ENCODE measurements at places on chromosomes 11 and 22. TPM values are rescaled to one million over a fixed set of nuclear protein-coding genes. Genes with fewer than 3 reads are reported as not detected.

DNA sequence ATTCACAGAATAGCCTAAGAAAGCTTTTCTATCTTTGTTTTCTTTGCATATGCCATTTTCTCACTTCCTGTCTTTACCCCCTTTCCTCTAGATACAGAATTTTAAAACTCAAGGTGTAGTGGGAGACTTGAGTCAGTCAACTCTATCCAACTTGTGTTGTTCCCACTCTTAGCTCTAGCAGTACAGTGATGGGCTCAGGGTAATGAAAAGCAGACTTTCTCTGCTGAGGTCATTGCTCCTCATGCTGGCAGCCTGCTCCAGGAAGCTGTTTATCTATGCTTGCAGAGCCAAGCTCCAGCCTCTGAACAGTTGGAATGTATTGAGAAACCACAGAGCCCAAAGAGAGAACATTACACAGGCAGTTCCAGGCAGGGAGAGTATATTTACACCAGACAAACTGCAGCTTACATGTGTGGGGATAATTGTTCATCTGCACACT, 68.1 kb downstream of the CSTPP1 start:
- no peaks in the 10 kb centered on the region for H3K27me3 ChIP-seq
- peak; percentile 54 for DNase-seq
- H3K4me3 ChIP-seq, result no peak overlapping the region
- peak overlapping the region; percentile 72 for H3K27ac ChIP-seq
- H3K4me1 ChIP-seq, result peaks cover 24% of the 10 kb centered on the region

DNA sequence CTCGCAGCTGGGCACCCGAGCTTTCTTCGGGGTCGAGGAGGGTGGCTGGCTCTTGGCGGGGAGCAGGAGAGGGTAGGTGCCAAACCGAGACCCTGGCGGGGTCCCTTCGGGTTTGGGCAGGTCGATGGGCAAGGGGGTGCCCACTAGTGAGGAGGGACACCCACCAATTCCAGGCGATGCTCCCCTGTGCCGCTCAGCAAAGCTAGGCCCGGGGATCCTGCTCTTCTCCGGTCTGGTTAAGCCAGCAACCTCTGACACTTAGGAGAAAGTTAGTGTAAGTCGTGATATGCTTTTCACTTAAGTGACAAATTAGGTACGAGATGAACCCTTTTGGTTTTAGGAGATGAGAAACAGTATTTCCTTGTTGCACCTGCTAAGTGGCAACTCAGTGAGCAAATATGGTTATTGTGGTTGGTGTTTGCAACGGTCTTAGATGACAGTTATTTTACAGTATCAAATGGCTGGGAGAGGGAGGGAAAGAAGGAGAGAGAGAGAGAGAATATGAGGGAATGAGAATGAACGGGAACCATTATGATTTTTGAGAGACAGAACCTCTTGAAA, 565 bp downstream of the NUCB2 start:
- no peaks in the 10 kb centered on the region for H3K27me3 ChIP-seq
- peaks cover 2% of the 10 kb centered on the region for H3K4me1 ChIP-seq
- peak overlapping the region; percentile 67 for H3K27ac ChIP-seq
- H3K36me3 ChIP-seq, result no peaks in the 10 kb centered on the region
- H3K4me3 ChIP-seq, result peak overlapping the region; percentile 86

Gene SMTNL1
- total RNA-seq, result not detected

- H3K27ac ChIP-seq, result no peak overlapping the region
- no peaks in the 10 kb centered on the region for H3K27me3 ChIP-seq
- no peak overlapping the region for H3K4me3 ChIP-seq
Measured at GRCh38 chr22:19467912-19468311, 11.1 kb downstream of the UFD1 start.

Gene OR8D4
- not detected for total RNA-seq

DNA sequence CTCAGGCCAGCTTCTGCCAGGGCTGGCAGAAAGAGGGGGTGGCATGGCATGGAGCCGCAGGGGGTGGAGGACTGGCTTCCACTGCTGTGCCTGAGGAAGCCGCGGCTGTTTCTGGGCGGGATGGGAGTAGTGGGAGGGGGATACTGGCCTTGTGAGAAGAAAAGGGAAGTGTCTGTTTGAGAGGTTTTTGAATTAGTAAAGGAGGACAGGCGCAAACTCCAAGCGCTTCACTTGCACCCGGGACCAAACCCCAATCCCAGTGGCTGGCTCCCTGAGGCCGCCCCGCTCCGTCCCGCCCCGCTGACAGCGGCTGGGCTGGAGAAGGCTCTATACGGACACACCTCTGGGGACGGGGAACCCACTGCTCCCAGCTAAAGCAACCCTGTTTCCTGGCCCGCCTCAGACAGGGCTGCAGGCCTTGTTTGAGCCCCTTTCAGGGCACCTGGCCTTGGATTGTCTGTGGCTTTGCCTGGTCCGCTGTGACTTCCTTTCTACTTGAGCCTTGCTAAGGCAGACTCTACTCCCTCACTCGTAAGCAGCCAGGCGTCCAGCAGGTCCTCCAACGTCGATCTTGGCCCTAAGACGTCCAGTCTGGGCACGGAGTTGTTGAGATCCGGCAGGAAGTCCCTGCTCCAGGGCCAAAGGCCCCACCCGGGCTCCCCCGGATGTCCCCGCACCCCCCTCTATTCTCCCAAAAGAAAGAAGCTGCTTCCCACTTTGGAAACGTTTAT, 2.2 kb downstream of the APOA1 start:
- no peaks in the 10 kb centered on the region for H3K36me3 ChIP-seq
- DNase-seq, result no peak
- H3K27me3 ChIP-seq, result no peaks in the 10 kb centered on the region
- peaks cover 79% of the 10 kb centered on the region for H3K4me1 ChIP-seq

Gene MFRP
- total RNA-seq, result not detected

DNA sequence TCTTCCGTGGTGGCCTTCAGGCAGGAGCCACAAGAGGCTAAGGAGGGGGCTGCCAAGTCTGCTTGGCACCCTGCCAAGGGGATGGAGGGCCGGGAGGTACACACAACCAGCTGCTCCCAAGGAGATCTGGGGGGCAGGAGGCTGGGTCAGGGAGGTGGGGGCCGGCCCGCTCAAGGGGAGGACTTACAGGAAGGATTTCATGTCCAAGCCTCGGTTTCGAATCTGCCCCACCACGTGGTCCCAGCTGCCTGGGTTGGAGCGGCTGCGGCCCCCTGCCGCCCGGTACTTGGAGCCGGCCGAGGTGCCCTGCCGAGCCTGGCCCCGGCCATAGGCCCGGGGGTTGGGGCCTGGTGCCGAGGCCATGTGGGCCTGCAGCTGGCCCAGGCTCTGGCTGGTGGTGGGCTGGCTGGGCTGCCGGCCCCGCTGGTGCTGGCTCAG, 33.5 kb downstream of the LRRC10B start:
- H3K27ac ChIP-seq, result no peak overlapping the region
- H3K27me3 ChIP-seq, result no peaks in the 10 kb centered on the region
- peaks cover 5% of the 10 kb centered on the region for H3K4me1 ChIP-seq
- H3K36me3 ChIP-seq, result no peaks in the 10 kb centered on the region

Gene GLYATL2
- not detected for total RNA-seq

Gene CCDC81
- 1.1 TPM for total RNA-seq

DNA sequence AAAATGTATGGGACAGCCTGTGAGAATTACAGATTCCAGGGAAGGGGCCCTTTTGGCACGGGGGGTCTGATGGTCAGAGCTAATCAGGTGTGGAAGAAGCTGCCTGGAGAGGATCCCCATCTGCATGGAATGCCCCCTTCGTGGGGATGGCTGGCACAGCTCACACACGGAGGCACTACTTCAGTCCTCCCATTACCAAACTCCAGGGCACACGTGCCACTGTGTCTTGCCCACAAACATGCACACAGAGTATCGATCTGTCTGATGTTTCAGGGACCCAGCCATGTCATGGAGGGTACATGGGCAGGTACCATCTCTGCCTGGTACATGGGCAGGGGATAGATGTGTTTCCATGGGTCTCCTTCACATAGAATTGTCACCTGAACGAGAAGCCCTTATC, 14.7 kb downstream of the KCNQ1OT1 start:
- peaks cover 7% of the 10 kb centered on the region for H3K4me1 ChIP-seq
- H3K36me3 ChIP-seq, result no peaks in the 10 kb centered on the region
- H3K27me3 ChIP-seq, result no peaks in the 10 kb centered on the region

DNA sequence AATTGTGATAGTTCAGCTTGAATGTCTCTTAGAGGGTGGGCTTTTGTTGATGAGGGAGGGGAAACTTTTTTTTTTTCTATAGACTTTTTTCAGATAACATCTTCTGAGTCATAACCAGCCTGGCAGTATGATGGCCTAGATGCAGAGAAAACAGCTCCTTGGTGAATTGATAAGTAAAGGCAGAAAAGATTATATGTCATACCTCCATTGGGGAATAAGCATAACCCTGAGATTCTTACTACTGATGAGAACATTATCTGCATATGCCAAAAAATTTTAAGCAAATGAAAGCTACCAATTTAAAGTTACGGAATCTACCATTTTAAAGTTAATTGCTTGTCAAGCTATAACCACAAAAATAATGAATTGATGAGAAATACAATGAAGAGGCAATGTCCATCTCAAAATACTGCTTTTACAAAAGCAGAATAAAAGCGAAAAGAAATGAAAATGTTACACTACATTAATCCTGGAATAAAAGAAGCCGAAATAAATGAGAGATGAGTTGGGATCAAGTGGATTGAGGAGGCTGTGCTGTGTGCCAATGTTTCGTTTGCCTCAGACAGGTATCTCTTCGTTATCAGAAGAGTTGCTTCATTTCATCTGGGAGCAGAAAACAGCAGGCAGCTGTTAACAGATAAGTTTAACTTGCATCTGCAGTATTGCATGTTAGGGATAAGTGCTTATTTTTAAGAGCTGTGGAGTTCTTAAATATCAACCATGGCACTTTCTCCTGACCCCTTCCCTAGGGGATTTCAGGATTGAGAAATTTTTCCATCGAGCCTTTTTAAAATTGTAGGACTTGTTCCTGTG, 3.9 kb downstream of the MALAT1 start:
- no peaks in the 10 kb centered on the region for H3K27me3 ChIP-seq
- H3K4me3 ChIP-seq, result peak overlapping the region; percentile 100
- H3K36me3 ChIP-seq, result peaks cover 8% of the 10 kb centered on the region
- peak overlapping the region; percentile 100 for H3K27ac ChIP-seq

Gene PATE2
- not detected for total RNA-seq

Gene IGF2
- total RNA-seq, result 1,440 TPM

DNA sequence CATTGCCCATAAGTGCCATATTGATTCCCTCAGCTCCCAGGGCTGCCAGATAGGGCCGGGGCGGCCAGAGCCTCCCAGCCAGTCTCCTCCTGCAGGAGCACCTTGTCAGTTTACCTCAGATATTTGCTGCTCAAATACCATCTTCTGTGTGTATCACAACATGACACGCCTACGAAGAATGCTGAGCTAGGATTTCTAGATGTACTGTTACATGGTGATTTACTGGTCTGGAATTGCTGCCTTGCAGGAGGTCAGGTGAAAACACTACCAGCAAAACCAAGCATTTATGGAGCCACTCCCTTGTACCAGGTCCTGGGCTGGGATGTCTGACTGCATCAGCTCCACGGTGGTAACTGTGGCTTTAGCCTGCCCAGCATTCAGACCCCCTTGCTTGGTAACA, 11.8 kb downstream of the MICAL3 start:
- no peak overlapping the region for H3K4me3 ChIP-seq
- H3K27me3 ChIP-seq, result no peaks in the 10 kb centered on the region
- DNase-seq, result no peak
- no peak overlapping the region for H3K27ac ChIP-seq

- no peak overlapping the region for H3K4me3 ChIP-seq
- no peaks in the 10 kb centered on the region for H3K36me3 ChIP-seq
- H3K27ac ChIP-seq, result no peak overlapping the region
- H3K27me3 ChIP-seq, result no peaks in the 10 kb centered on the region
- no peak for DNase-seq
- no peaks in the 10 kb centered on the region for H3K4me1 ChIP-seq
Measured at GRCh38 chr11:111010391-111011274, 234.9 kb upstream of the POU2AF2 start.

Gene ST13
- 91.5 TPM for total RNA-seq

- H3K36me3 ChIP-seq, result no peaks in the 10 kb centered on the region
- H3K27ac ChIP-seq, result no peak overlapping the region
- no peaks in the 10 kb centered on the region for H3K27me3 ChIP-seq
- H3K4me3 ChIP-seq, result no peak overlapping the region
- H3K4me1 ChIP-seq, result no peaks in the 10 kb centered on the region
- no peak for DNase-seq
Measured at GRCh38 chr22:47411006-47411405, 648.6 kb downstream of the TBC1D22A start.

- no peaks in the 10 kb centered on the region for H3K27me3 ChIP-seq
- H3K4me3 ChIP-seq, result no peak overlapping the region
- peaks cover 20% of the 10 kb centered on the region for H3K4me1 ChIP-seq
- H3K27ac ChIP-seq, result no peak overlapping the region
- H3K36me3 ChIP-seq, result peaks cover 19% of the 10 kb centered on the region
Measured at GRCh38 chr22:40409613-40410113, 39.3 kb downstream of the SGSM3 start.

GRCh38 chr11:61866958-61867343, 24.4 kb downstream of the FADS3 start:
- peaks cover 7% of the 10 kb centered on the region for H3K36me3 ChIP-seq
- no peak for DNase-seq
- no peaks in the 10 kb centered on the region for H3K4me1 ChIP-seq
- H3K4me3 ChIP-seq, result no peak overlapping the region
- no peaks in the 10 kb centered on the region for H3K27me3 ChIP-seq

- H3K4me1 ChIP-seq, result no peaks in the 10 kb centered on the region
- H3K27ac ChIP-seq, result no peak overlapping the region
- no peak for DNase-seq
- H3K4me3 ChIP-seq, result no peak overlapping the region
Measured at GRCh38 chr11:109586789-109587188, 164.8 kb downstream of the C11orf87 start.

DNA sequence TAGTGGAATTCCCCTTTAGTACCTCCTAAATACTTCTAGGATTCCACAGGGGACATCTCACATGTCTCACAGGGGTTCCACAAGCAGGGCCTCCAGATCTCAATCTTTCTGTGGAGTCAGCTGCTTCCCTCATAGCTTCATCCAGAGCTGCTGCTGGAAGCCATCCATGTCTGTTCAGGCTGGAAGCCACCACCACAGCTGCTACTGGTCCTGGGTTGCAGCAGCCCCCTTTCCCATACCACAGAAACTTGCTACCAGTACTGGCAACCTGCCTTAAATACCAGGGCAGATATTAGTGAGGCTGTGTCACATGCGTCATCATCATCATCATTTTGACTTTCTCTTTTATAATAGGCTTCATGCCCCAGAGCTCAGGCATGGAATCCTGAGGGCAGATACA, 242.7 kb upstream of the NCAM1 start:
- H3K4me1 ChIP-seq, result no peaks in the 10 kb centered on the region
- peaks cover 6% of the 10 kb centered on the region for H3K27me3 ChIP-seq
- no peak overlapping the region for H3K27ac ChIP-seq
- DNase-seq, result no peak
- H3K4me3 ChIP-seq, result no peak overlapping the region

GRCh38 chr11:19963697-19964387, 196.4 kb downstream of the DBX1 start:
- no peak for DNase-seq
- peaks cover 7% of the 10 kb centered on the region for H3K36me3 ChIP-seq
- no peak overlapping the region for H3K27ac ChIP-seq
- H3K27me3 ChIP-seq, result no peaks in the 10 kb centered on the region

GRCh38 chr22:45468872-45469271, 33.8 kb upstream of the FBLN1 start:
- H3K27me3 ChIP-seq, result no peaks in the 10 kb centered on the region
- H3K36me3 ChIP-seq, result no peaks in the 10 kb centered on the region
- H3K4me1 ChIP-seq, result no peaks in the 10 kb centered on the region
- H3K4me3 ChIP-seq, result no peak overlapping the region
